ENCODE measurements at places on chromosomes 6 and 20.
A peak's percentile ranks its signal among the peaks of the same experiment; 100 is the strongest.

DNA sequence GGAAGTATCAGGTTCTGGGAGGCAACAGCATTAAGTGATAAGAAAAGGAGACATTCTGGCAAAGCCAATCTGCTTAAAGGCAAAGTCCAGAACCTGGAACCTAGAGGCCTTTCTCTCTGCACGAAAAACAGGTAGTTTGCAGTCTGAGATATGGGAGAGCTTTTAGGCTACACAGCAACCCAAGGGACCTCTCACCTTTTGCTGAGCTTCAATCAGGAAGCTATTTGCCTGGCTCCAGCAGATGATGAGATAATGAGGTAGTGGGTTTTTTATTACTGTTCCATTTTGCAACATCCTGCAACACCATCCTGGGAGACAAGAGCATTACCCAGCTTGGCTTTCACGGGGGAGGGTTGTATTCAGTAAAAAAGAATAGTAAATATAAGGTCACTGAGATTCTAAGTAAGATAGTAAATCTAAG is 143.1 kb downstream of the ADGRG6 start:
- no peak for DNase-seq

- no peak for DNase-seq
Observed at GRCh38 chr6:39599973-39600372, 125.2 kb downstream of the KIF6 start.

GRCh38 chr6:100472674-100473073 is 8.0 kb upstream of the SIM1 start:
- no peak for DNase-seq

DNA sequence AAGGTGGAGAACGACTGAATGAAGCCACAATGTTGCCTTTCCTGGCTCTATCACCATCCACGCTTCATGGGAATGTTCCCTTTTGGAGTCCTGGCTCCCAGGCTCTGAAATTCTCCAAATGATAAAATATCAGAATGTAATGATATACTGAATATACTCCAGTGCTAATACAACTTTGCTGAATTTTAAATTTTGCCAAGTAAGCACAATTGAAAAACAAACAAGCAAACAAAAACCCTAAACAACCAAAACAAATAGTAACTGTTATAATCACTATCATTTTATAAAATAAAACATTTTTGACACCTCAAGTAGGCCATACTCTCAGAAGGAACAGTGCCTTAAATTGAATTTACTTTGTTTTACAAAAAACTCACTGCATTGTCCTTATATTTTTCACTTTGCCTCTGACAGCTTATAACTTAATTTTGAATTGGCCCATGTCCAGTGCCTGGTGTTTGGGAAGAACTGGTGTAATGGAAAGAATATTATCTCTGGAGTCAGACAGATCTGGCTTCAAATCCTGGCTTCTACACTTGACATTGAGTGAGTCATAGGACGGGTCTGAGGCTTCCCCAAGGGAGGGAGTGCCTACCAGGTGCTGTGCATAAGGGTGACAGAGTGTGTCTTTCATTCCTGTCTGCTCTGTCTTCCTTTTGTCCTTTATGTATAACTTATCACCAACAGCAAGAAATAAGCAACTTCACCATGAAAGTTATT is 698.3 kb downstream of the EPM2A start:
- no peak for DNase-seq

GRCh38 chr6:25360621-25361020 is 81.4 kb downstream of the CARMIL1 start:
- no peak for DNase-seq

DNA sequence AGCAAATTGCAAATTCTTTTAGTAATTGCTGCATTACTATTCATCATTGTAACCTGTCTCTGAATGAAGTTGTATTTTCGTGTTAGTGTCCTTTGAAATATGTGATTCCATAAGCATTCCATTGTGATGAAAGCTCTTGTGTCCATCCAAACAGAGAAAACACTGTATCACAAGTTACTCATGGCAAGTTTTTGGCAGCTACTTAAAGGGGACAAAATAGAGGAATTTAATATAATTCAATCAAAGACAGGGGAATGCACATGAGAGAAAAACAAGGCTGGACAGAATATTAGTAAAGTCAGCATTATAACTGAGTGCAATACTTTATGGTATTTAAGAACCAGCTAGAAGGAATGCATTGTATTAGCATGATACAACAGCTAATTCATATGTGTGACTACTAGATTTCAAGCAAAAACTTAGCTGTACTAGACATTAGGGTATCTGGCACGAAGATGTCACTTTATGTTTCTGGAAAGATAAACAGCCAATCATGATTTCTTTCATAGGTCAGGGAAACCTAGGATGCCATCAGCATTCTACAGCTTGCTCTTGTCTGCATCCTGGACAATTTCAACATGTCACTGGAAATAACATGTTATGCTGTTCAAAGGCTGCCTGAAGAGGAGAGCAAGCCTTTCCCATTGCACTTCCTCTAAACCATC is 270.6 kb upstream of the MARCKS start:
- no peak for DNase-seq

DNA sequence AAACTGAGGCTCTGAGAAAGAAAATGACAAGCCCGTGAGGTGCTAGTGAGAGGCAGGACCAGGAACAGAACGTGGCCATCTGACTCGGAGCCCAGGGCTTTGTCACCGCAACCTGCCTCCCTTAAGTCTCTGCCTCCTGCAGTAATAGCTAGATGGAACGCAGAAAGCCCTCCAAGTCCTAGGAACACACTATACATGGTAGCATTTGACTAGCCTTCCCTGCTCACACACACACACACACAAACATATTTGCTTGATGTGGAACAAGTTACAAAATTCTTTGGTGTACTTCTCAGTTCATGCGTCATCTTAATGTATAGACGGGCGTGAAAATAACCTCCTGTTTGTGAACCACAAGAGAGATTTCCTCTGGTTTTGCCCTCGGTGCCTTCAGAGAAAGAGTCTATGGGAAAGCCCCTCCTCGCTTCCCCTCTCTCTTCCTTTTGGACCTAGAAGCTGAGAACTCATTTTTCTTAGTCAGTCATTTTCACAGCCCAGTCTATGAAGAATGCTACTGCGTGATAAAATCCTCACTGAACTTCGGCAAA is 38.8 kb downstream of the C6orf52 start:
- no peak for DNase-seq

DNA sequence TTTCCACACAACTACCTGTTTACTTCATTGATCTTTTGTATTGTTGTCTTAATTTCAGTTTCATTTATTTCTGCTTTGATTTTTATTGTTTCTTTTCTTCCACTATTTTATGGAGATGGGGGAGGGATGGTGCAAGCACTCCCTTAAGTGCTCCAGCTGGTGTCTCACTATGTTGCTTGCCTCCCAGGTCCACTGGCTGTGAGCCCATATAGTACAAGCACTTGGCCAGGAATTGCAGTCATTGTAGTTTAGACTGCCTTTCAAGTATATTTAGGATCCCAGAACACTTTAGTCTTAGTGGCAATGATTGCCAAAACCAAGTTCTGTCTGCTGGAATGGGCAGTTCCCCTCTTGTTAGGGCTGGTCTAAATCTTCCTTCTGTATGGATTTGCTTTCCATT is 34.9 kb upstream of the MAN1A1 start:
- no peak for DNase-seq

- DNase-seq, result peak; percentile 89
Observed at GRCh38 chr6:15399641-15400470, 154.0 kb downstream of the JARID2 start.

DNA sequence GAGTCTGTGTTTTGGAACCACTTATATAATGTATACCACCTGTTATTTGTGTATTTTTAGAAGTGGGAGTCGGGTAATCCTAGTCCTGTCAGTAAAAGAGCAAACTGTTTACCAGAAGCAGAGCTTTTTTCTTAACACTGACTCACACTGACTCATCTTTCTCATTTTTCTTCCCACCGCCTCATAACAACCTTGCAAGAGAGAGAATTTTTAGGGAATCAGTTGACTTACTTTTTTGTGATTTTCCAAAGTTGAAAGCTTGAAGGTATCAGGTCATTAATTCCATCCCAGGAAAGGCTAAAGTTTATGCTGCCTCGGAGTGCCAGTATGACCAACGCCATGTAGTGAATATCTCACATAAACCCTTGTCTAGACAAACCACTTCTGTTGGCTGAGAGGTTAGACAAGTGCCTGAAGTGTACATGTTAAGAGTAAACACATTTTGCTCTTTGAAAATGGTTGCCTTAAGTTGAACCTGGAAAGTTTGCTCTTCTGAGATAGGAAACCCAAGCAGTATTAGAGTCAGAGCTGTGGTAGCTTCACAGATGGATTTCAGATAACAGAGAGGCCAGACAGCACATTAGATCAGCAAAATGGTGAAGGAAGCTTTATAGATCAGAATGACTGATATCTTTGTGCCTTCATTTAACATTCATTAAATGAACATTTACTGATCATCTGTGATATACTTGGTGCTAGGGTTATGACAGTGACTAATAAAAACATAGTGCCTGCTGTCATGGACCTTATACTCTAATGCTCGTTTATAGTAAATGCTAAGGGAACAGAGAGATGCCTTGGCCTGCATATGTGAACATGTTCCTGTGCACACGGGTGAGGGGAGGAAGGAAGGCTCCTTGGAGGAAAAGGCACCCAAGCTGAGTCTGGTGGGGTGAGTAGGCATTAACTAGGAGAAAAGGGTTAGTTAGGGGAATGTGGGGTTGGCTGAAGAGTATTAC is 29.1 kb upstream of the PKIG start:
- DNase-seq, result no peak

GRCh38 chr6:111592726-111593511 is 12.8 kb downstream of the TRAF3IP2 start:
- DNase-seq, result no peak

DNA sequence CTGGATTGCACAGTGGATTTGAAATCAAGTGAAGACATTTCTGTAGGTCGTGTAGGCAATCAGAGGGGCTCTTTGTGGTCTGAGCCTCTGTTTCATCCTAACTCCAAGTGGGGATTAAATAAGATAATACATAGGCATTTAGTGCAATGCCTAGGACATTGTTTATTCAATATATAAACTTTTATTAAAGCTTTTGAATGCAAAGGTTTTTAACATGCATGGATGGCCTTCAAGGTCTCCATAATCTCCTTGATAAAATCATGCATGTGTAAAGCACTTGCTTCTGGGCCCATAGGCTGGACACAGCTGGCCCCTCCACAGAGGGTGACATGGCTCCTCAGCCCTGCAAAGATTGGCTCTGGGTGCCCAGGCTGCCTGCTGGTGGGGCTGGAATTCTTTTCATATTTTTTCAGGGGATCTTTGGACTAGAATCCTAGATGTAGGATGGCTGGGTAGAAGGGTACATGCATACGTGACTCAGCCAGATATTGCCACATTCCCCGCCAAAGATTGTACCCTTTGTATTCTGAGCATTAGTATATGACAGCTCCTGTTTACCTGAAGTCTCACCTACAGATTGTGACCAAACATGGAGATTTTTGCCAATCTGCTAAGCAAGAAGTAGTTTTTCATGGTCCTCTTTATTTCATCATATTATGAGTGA is 19.0 kb upstream of the AVP start:
- no peak for DNase-seq

GRCh38 chr6:23088761-23089160 is 519.4 kb downstream of the HDGFL1 start:
- peak; percentile 31 for DNase-seq

DNA sequence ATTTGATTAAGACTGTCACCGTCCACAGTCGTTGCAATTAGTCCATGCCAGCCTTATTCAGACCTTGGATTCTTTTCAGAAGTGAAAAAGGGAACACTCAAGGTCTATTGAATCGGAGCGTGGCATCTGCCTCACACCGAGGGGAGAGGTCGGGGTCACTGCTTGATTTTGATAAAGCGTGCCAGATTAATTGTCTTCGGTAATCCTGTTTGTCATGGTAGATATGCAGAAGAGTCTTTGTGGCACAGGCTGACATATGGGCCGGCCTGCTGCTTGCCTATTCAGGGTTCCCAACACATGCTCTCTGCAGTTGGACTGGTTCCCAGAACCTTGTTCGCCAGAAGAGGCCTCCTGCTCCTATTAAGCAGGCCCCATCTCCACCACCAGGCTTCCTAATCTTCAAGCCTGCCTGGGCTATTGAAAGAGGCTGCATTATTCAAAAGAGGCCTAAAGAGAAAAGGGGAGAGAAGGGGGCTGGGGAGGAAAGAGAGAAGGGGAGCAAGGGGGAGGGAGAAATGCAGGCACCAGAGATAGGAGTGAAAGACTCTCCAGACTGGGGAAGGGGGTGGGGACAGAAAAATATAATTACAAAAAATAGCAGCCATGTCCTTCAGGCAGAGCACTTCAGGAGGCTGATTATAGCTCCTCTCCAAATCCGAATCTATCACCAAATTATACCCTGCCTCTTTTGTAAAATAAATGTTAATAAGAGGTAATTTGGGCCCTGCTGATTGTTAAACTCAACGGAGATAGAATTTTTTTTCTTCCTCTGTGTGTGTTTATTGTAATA is 611.3 kb downstream of the HDGFL1 start:
- DNase-seq, result peak; percentile 82

GRCh38 chr20:62122654-62123449 is 577 bp downstream of the LSM14B start:
- peak; percentile 69 for DNase-seq

- DNase-seq, result no peak
Observed at GRCh38 chr20:10312111-10312510, 93.5 kb downstream of the SNAP25 start.

- DNase-seq, result no peak
Observed at GRCh38 chr6:157432231-157432891, 51.4 kb downstream of the ZDHHC14 start.

- no peak for DNase-seq
Observed at GRCh38 chr6:81485395-81485794, 267.1 kb downstream of the TENT5A start.

- DNase-seq, result no peak
Observed at GRCh38 chr6:3610206-3610605, 141.3 kb downstream of the PXDC1 start.

Data from right hindlimb (tissue), 1 donor.